ENCODE measurements at places on chromosomes 2 and 18. TPM values are rescaled to one million over a fixed set of nuclear protein-coding genes. Genes with fewer than 3 reads are reported as not detected.
A peak's percentile ranks its signal among the peaks of the same experiment; 100 is the strongest.

The HOXD4 gene
- total RNA-seq, result 1.3 TPM

The MC2R gene
- not detected for total RNA-seq

The TMEM163 gene
- 0.89 TPM for total RNA-seq

The NCKAP5 gene
- 0.57 TPM for total RNA-seq

The PDE6D gene
- 28.7 TPM for total RNA-seq

The ERFE gene
- not detected for total RNA-seq

The ABCB11 gene
- not detected for total RNA-seq

- no peak for ATAC-seq
Measured at GRCh38 chr2:68588589-68588988, 54.8 kb upstream of the PROKR1 start.

GRCh38 chr2:27715318-27716210, 51.9 kb downstream of the SLC4A1AP start:
- ATAC-seq, result peak; percentile 82

- ATAC-seq, result no peak
Measured at GRCh38 chr2:126761981-126762878, 106.3 kb downstream of the GYPC start.

DNA sequence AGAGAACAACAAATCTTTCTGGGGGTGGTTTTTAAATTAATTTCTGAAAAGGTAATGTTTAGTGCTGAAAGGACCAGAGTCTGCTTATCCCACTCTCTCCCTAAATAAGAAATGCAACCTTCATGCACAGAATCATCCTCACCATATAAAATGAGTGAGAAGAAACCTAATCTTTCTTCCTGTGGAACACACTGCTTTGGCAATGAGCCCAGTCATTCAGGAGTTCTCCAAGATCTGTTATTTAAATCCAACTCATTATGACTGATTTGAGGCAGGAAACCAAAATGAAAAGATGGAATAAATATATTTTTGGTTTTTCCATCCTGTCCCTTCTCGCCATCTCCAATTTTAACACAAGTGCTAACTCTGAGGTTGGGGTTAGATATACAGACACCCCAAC, 228.3 kb downstream of the SRBD1 start:
- ATAC-seq, result no peak

DNA sequence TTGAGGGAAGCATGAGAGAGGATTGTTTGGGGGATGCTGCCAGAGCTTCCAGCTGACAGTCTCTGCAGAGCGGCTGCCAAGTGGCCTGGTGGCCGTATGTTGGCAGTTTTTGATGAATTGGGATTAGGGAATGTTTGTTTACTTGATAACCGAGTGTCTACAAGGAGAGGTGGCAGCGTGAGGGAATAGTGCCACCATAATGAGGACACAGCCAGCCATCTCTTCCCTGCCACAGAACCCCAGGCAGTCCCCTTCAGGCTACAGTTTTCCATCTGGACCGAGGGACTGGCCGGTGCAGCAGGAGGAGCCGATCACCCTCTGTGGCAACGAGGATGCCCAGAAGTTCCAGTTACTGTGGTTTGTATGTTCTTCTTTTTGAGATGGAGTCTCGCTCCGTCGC, 55.2 kb downstream of the TRAPPC12 start:
- ATAC-seq, result no peak

- no peak for ATAC-seq
Measured at GRCh38 chr2:72271766-72272641, 124.3 kb upstream of the CYP26B1 start.

- no peak for ATAC-seq
Measured at GRCh38 chr2:176178757-176179295, 9.6 kb upstream of the HOXD1 start.

GRCh38 chr2:103009871-103010270, 248.0 kb downstream of the TMEM182 start:
- ATAC-seq, result no peak

- ATAC-seq, result peak; percentile 31
Measured at GRCh38 chr18:58612315-58613055, 16.4 kb downstream of the ALPK2 start.

DNA sequence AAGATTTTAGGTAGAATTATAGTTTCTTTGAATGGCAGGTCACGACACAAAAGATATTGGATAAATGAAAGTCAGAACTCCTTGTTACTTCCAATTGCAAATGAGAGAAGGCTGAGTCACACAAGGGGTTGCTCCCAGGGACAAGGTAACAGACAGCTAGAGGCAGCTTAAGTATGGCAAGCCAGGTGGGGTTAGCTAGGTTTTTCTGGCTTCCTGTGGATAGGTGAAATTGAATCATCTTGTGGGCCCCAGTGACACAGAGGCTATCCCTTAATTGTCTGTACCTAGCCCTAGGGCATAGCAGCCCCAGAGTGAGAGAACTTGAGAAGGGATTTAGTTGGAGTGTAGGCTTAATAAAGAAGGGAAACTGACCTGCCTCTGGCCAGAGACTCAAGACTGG, 407.7 kb upstream of the SLC8A1 start:
- no peak for ATAC-seq

GRCh38 chr2:64681479-64681967, 27.8 kb upstream of the SERTAD2 start:
- no peak for ATAC-seq

- no peak for ATAC-seq
Measured at GRCh38 chr2:101516823-101517690, 42.1 kb upstream of the RFX8 start.

- no peak for ATAC-seq
Measured at GRCh38 chr18:27419646-27420045, 234.5 kb upstream of the CHST9 start.

DNA sequence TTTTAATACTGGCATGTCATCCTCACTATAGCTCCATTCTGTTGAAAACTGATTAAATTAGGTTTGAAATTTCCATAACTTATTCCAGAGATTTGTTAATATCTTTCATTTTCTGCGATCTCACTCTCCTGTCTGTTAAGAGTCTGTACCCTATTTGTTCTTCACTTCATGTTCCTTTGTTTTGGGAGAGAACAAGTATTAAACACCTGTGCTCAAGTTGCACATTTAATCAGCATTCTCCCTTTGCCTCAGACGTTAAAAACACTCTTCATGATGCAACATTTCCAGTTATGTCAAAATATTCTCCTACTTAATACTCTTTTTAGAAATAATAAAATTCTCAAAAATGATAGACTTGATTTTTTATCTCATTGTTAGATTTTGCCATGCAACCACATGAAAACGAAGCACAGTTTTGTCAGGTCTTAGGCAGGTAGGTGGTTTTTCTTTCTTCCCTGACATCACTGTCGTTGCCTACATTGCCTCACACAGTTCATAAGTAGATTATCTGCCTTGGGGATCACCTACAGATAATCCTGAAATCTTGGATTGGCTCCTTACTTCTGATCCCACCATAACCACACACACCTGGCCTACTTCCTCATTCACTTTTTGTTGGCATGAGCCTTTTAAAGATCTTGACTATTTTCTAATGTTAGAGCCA, 109.9 kb downstream of the GAREM1 start:
- no peak for ATAC-seq

GRCh38 chr2:133842446-133842845, 274.2 kb upstream of the NCKAP5 start:
- no peak for ATAC-seq

DNA sequence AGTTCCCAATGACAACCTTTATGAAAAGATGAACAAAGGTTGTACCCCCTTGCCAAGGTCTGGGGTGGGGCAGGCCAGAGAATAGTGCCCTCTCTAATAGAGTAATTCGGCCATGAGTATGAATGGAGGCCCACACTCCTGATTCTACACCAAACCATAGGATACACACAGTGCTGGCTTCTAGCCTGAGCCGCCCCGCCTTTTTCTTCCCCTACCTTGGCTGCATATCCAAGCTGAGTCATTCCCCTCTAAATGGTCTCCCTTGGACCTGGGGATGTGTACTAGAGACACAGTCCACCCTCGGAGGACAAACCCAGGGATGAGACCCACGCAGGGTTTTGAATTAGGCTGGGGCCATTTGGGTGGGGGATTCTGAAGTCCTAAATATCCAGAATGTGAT, 107.2 kb upstream of the CAPN13 start:
- ATAC-seq, result no peak

- ATAC-seq, result no peak
Measured at GRCh38 chr18:60182223-60182622, 190.4 kb downstream of the MC4R start.

DNA sequence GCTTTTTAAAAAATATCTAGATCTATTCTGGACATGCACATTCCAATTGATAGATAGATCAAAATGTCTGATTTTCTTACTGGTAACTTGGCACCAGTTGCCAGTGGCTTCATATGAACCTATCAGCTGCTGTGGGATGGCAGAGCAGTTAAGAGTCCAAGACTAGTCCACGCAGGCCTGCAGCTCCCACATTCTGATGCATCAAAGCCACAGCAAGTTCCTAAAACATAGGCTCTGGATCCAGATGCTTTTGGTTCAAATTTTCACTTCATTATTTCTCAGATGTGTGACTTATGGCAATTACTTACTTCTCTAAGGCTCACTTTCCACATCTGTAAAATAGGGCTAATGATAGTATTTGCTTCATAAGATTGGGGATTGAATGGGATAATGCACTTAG, 48.0 kb upstream of the CYP1B1 start:
- no peak for ATAC-seq

DNA sequence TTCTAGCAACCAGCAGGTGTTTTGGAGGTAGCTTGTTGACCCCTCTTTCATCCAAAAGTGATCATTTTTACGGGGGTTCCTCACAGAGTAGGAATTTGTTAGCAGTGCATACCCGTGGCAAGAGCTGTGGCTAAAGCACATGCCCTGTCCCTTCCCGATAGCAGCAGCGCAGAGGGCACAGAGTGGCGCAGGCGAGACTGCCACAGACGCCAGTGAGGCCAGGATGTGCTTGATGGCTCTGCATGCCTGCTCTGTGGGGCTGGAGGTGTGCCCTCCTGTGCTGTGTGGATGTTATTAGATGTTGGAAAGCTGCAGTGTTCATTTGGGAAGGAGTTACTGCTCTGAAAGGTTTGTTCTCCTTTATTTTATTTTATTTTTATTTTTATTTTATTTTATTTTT, 153.6 kb downstream of the FAM210A start:
- no peak for ATAC-seq

GRCh38 chr2:72414137-72414760, 266.6 kb upstream of the CYP26B1 start:
- no peak for ATAC-seq

- ATAC-seq, result no peak
Measured at GRCh38 chr18:60279391-60279790, 93.2 kb downstream of the MC4R start.

DNA sequence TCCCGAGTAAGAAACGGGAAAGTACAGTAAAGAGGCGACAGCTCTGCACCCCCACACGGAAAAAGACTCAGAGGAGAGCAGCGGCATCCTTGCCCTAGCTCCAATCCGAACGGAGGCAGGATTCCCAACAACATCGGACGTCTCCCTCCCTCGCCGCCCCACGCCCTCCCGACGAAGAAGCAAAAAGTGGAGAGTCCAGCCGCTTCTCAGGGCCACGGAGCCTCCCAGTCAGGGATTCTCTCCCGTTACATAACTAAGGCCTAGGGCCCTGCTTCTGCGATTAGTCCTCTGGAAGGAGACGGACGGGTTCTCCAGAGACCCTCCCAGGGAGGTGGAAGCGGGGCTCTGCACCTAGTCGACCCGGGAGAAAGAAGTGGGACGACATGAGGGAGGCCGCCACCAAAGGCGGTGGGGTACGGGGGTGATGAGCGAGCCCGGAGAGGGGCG, 587 bp downstream of the SUMO1 start:
- peak; percentile 66 for ATAC-seq

DNA sequence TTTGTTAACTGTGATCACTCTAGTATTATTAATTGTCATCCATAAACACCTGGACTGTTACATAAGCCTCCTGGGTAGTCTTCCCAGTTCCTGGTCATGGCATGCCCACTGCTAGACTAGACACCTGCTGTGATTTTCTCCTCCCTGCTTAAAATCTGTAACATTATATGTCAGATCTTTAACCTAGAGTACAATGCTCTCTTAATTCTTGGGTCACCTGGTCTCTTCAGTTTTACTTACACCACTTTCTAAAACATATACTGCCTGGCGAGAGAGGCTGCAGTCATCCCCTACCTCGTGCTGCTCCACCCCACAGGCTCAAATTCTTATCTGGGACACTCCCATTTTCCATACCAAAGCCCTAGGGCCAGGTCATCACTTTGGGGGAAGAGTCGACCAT, 161.3 kb downstream of the CDH2 start:
- ATAC-seq, result no peak

- no peak for ATAC-seq
Measured at GRCh38 chr2:240819126-240819857, 727 bp downstream of the KIF1A start.

GRCh38 chr2:182858671-182859070, 7.8 kb downstream of the FRZB start:
- no peak for ATAC-seq

GRCh38 chr2:52253416-52253980, 1221.6 kb upstream of the NRXN1 start:
- ATAC-seq, result no peak

DNA sequence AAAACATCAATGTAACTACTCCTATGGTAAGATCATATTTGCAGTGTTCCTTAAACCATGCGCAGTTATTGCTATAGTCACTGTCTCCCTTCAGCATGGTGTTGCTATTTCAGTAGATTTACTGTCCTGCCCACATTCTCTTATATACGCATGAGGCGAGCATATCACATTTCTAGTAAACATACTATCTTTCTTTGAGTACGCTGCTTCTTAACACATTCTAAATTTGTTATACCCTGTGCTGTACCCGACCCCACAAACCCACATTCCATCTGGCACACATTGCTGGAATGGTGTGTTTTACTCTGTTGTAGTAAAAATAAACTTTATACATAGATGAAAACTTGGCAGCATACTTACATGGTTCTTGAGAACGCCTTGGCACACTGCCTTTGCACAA, 163.3 kb downstream of the QPCT start:
- ATAC-seq, result no peak

GRCh38 chr18:35525795-35526494, 28.2 kb upstream of the INO80C start:
- peak; percentile 18 for ATAC-seq

DNA sequence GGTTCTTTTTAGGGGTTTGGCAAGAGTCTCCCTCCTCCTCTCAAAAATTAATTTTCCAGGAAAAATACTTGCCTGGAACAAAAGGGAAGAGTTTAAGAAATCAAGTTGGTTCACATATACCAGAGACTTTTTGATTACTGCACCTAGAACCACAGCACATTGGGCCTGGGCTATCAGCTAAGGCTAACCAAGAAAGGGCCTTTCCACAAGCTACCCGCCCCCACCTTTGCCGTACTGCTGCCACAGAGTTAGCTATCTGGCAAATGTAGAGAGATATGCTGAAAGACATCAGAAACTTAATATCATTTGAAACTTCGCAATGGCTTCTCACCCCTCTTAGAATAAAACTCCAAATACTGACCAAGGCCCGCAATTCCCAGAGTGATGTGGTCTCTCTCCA, 76.9 kb downstream of the AAK1 start:
- ATAC-seq, result no peak

- ATAC-seq, result no peak
Measured at GRCh38 chr2:24107-24506, 22.2 kb downstream of the FAM110C start.

- ATAC-seq, result no peak
Measured at GRCh38 chr2:43441195-43441594, 154.6 kb downstream of the THADA start.

GRCh38 chr2:24515335-24515734, 24.3 kb downstream of the NCOA1 start:
- no peak for ATAC-seq

Measured in gastroesophageal sphincter (tissue), 4 donors.